ENCODE measurements at places on chromosomes 2 and 18.

DNA sequence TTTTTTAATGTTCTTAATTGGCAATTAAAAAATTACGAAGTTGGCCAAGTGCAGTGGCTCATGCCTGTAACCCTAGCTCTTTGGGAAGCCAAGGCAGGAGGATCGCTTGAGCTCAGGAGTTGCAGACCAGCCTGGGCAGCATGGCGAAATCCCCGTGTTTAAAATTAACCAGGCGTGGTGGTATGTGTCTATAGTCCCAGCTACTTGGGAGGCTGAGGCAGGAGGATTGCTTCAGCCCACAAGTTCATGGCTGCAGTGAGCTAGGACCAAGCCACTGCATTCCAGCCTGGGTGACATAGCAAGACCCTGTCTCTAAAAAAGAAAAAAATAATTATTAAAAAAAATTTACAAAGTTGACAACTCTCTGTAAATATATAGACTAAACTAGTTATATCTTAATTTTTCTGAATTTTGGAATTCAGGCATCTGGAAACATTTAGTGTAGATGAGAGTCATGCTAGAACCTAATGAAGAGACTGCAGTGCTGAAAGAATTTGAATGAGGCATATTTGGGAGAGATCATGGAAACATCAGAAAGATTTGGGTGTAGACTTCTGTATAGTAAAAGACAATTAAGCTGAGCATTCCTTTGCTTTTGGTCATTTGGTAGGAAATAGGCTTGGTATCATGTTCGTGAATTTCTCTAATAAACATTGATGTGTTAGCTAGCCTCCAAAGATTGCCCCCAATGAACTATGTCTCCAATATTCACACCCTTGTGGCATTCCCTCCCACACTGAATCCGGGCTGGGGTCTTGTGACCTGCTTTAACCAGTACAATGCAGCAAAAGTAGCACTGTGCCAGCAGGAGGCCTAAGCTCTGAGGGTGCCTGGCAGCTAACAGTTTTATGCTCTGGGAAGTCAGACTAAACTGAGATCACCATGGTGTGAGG is 4.2 kb upstream of the ROCK1 start:
- no peak for DNase-seq

DNA sequence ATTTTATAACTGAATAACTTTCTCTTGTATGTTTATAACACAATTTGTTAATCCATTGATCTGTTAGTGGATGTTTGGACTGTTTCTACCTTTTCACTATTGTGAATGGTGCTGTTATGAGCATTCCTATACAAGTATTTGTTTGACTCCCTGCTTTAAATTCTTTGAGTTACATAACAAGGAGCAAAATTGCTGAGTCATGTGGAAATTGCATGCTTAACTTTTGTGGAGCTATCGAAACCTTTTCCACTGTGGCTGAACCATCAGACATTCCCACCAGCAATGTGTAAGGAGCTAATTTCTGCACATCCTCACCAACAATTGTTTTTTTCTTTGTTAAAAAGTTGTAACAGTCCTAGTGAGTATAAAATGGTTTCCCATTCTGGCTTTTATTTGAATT is 415.5 kb downstream of the CBLN2 start:
- DNase-seq, result no peak

DNA sequence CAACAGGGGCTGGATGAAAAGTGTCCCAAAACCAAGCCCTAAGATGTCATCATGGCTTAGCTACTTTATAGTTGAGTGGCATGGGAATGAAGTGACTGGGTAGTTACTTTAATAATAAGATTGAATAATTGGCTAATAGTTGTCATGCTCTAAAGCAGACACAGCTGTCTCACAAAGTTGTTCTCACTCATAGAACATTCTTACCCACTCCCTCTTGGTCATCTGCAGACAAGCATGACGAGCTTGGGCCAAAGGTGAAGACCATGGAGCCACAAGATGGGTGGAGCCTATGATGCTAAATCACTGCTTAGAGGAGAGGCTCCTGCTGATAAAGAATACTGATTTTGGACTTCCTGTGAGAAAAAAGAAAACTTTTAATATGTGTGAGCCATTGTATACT is 62.4 kb upstream of the MMADHC start:
- DNase-seq, result no peak

DNA sequence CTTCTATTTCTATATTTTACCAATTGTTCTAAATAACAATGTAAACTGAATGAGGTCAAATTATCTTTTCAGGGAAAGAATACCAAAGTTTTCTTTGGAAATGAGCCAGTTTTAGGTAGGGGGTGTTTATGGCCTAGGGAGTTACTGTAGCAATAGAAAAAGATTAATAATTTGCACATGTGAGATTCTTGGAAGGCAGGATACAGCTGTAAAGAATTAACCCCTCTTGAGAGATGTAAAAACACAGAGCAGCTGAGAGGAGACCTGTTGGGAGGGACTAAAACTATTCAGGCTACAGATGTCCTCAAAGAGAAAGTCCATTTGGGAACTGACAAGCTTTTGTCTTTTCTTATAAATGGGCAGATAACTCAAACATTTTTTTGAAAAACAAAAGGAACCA is 182.2 kb downstream of the FIGN start:
- no peak for DNase-seq

DNA sequence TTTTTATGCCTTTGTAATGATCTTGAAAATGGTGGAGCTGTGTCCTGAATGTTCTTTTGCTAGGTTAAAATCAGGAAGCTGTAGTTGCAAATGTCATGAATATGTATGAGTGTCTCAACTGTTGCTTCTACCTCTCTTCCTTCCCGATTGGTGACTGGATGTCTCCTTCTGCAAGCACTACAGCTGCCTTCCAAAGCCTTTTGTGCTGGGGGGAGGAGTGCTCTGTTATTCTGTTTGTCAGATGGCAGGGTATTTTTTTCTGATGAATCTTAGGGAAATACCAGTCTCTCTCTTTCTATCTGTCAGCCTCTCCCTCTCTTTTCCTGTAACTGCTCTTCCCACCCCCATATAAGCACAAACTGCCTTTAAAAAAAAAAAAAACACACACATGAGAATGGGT is 1396.3 kb upstream of the CELF4 start:
- no peak for DNase-seq

GRCh38 chr18:57802213-57803102 is 657 bp downstream of the ATP8B1 start:
- no peak for DNase-seq

- no peak for DNase-seq
Measured at GRCh38 chr2:125092276-125093009, 1067.4 kb downstream of the CNTNAP5 start.

GRCh38 chr2:19158896-19159295 is 199.5 kb downstream of the OSR1 start:
- DNase-seq, result no peak

GRCh38 chr2:216030216-216030615 is 16.9 kb upstream of the MREG start:
- DNase-seq, result no peak

DNA sequence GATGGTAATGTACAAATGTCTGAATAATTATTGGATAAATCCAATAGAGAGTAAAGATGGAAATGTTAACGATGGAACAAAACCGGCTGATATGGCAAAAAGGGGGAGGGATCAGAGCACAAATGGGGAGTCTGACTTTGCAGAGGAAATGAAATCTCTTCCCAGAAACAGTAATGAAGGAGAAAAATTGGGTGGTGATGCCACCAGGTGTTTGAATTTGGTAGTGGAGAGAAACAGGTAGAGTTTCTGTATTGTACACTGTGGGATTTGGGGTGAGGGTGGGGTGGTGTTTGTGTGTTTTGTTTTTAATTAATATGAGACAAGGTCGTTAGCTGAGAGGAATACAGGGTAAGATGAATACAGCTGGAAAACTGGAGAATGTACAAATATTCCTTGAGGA is 20.4 kb upstream of the XDH start:
- DNase-seq, result no peak

DNA sequence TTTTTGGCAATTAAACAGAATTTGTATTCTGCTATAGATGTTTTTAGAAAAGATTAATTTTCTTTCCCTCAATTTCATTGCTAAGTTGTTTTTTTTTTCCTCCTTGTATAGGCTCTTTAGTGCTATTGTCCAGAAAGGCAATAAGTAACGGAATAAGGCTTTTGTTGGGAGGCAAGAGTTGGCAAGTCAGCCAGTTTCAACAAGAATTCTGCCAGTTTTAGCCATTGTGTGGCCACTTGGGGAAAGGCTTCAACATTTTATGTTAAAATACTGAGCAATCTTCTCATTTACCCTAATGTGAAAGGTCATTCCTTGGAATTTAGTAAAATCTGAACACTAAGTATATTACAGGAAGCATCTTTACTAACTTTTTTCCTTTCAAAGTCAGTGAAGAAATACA is 9.6 kb downstream of the CALCRL start:
- DNase-seq, result no peak

GRCh38 chr18:58785171-58785805 is 79.4 kb upstream of the ZNF532 start:
- no peak for DNase-seq

- no peak for DNase-seq
Measured at GRCh38 chr2:16103614-16104314, 163.4 kb downstream of the MYCN start.

- no peak for DNase-seq
Measured at GRCh38 chr18:9862686-9863085, 23.1 kb upstream of the TXNDC2 start.

GRCh38 chr2:28325567-28326468 is 66.8 kb upstream of the FOSL2 start:
- DNase-seq, result no peak

GRCh38 chr18:69934601-69935265 is 12.9 kb downstream of the CD226 start:
- DNase-seq, result no peak

DNA sequence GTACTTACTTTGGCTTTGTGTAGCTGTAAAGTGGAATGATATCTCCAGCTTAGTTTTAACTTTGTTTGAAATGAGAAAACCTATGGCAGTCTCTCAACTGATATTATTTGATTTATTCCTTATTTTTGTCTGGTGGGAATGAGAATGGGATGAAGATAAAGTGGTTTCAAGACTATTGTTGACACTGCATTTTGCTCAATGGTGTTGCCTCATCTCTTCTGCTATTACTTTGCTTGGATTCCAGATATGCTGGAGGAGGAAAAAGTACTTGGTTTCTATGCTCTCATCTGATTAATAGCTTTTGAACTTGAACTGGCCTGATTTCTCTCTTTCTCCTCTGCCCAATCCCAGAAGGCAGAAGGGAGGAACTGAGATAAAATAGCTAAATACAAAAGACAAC is 198.2 kb downstream of the CTNNA2 start:
- no peak for DNase-seq

GRCh38 chr18:44758861-44759631 is 78.4 kb downstream of the SETBP1 start:
- no peak for DNase-seq

DNA sequence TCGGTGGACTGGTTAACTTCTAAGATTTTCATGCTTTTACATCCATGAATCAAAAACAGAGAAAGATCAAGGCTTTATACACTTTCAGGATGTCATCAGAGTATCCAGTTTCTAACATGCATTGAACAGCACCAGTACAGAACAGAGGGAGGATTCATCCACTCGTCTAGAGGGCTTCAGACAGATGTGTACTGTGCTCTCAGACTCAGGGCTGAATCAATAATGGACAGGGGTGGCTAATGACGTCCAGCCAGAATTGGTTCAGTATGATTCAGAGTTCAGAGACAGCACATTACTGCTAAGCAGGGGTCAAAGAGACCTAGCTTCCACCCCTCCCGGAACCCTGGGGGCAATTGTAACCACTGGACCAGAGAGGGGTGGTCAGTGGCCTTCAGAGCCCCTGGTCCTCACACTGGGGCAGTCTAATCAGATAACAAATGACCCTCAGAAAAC is 37.3 kb downstream of the RNU4ATAC start:
- no peak for DNase-seq

DNA sequence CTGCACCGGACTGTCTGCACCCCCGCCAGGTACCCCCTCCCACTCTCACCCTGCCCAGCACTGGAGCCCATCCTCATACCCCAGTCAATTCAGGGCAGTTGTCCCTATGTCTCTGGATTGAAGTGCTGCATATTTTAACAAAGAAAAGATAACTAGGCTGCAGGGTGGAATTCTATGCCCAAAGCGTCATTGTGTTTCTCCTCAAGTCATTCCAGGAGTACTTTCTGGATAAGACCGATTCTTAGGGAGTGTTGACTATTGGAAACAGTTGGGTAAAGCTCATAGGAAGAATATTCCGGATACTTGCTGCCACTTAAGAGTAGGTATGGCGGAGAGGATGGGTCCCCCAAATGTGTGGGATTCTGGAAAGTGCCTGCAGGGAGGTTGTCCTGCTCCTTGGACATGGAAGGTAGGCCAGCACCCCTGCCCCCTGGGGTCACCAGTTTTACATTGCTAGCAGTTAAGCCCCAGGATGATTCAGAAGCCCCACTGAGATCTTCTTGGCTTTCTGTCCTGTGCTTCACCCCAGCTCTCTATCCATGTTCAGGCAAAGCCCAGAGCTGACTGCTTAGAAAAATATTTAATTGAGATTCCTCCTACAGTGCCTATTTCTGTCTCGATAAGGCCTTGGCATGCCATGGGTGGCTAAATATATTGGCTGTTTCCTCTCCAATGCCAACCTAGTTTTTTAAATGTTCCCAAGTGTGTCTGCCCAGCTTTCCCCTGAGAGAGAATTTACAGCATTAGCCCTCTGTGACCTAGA is 48.2 kb downstream of the RPL37A start:
- DNase-seq, result no peak

DNA sequence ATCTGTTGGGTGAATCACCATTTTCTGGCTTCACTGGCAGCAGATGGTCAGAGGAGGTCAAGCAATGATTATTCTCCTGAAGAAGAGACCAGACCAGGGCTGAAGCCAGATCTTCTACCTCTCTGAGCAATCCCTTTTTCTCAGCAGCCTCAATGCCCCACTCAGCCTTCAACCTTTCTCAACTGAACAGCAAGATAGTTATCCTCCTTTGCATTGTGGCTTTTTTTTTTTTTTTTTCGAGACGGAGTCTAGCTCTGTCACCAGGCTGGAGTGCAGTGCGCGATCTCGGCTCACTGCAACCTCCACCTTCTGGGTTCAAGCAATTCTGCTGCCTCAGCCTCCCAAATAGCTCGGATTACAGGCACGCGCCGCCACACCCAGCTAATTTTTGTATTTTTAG is 50.5 kb downstream of the ZFP36L2 start:
- DNase-seq, result no peak

DNA sequence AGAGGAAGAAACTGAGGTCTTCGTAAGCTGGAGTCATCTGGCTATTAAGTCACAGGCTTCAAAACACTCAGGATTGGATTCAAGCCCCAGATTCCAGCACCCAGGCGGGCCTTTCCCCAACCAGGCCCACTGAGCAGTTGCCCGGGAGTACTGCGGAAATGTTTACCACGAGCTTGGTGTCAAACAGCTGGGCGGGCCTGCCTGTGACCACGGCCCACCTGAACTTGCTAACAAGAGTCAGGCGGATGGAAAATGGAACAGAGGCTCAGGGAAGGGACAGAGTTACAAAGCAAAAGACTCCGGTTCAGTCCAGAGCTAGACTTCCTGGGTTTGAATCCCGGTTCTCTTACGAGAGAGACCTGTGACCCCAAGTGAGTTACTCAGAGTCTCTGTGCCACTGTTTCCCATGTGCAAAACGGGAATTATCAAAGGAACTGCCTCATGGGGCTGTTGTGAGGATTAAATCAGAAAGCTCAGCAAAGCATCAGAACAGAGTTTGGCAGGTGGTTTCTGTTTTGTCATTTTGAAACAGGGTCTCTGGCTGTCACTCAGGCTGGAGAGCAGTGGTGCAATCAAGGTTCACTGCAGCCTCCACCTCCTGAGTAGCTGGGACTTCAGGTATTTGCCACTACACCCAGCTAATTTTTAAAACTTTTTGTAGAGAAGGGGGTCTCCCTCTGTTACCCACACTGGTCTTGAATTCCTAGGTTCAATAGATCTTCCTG is 49.0 kb upstream of the TFCP2L1 start:
- DNase-seq, result no peak

Data from CMK (cell line).